ENCODE measurements at places on chromosomes 16 and 17.
A peak's percentile ranks its signal among the peaks of the same experiment; 100 is the strongest.

GRCh38 chr16:1906846-1907165 is 11.4 kb downstream of the HS3ST6 start:
- DNase-seq, result no peak

DNA sequence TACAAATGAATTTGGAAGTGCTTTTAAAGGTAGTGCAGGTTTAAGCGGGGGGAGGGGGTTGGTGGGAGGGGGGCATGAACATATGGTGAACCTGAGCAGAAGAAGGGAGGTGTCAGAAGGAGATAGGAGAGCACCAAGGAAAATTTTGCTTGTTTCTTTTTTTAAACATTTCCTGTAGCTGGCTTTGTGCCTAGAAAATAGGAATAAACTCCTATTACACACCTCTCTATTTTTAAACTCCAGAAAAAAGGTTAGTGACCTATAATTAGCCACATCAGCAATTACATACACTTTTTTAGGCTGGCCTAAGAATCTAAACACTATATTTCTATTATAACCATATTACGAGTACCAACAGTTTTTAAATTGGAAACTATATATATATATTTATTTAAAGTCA is 159.1 kb downstream of the SKAP1 start:
- no peak for DNase-seq

GRCh38 chr16:72198021-72198711 is 26.2 kb upstream of the PMFBP1 start:
- DNase-seq, result no peak

GRCh38 chr16:78034530-78034929 is 12.2 kb downstream of the CLEC3A start:
- no peak for DNase-seq

DNA sequence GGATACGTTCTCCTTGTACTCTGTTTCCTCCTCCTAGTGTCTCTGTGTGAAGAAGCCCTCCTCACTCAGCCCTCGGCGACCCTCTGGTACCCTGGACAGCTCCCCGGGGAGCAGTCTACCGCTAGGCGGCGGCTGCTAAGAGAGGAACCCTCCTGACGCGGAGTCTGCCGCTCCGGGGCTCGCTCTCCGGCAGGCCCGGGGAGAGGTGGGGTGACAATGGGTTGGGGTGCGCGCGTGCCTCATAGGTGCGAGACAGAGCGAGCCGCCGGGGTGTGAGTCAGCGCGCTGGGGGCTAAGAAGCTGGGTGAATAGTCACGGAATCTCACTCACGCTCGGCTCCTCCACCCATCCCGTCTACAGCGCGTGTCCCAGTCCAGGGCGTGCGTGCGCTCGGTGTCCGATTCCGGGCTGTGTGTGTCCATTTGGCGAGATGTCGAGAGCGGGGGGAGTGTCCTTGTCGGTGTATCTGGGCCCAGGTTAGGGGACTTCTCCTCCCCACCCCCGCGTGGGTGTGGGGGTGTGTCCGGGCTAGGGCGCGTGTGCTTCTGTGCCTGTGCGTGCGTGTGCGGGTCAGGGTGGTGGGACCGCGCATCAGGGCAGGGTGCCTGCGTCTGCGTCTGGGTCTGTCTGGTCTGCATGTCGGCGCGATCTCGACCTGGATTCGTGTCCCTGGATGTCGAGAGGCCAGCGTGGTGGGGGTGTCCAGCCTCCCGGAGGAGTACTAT is 577 bp upstream of the HS3ST2 start:
- peak; percentile 64 for DNase-seq

DNA sequence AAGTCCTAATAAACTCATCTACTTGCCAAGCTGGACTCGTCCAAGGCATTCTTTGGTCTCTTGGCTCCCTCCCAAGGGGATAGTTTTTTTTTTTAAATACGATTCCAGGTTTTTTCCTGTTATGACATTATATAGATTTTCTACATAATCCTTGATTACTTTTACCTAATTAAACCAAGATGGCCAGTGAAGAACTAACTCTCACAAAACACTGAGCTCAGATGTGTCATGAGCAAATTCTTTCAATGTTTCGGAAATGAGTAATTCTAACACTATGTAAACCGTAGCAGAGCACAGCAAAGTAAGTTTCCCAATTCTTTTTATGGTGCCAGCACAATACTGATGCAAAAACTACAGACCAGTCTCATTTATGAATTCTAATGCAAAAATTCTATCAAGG is 1.8 kb downstream of the ZNF23 start:
- DNase-seq, result no peak

DNA sequence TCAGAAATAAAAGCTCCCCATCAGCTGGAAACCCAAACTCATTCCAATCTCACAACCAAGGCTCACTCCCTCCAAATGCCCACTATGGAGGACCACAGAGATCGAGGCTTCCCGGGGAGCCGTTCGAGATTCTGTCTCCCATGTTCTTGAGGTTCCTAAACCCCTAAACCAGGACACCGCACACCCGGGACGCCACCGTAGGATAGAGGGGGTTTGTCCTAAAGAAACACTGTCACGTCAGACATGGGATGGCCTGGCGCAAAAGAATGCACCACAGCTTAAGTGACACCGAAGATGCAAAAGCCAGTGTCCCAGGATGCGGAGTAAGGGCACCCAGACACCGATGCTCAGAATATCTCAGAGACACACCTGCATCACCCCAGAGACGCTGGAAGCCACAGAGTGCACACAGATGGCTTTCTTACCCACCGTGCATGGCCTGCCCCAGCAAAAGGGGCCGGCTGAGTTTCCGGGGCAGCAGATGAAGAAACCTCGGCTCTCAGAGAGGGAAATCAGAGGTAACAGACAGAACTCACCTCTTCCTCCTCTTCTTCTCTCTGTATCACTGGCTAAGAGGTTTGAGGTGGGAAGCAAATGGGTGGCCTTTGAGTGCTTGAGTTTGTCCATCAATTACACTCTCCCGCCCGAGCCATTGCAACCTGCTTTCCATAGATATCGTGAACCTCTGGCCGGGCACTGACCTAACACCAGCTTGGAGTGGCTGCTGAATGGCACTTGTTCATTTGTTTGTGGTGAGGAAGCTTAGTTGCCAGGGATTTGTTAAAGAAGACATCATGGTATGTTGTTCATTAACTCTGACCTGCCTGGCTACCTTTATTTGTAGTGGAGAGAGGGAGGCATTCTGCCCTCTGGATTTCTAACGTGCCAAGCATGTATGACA is 65.1 kb upstream of the TNRC6C start:
- DNase-seq, result no peak

DNA sequence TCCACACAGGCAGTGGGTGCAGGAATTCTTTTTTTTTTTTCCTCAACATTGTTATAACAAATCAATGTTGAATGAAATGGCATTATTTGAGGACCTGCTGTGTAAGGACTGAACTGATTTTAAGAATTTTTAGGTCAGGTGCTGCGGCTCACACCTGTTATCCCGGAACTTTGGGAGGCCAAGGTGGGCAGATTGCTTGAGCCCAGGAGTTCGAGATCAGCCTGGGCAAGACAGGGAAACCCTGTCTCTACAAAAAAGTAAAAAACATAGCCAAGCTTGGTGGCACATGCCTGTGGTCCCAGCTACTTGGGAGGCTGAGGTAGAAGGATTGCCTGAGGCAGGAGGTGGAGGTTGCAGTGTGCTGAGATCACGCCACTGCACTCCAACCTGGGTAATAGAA is 12.4 kb downstream of the MPRIP start:
- no peak for DNase-seq

DNA sequence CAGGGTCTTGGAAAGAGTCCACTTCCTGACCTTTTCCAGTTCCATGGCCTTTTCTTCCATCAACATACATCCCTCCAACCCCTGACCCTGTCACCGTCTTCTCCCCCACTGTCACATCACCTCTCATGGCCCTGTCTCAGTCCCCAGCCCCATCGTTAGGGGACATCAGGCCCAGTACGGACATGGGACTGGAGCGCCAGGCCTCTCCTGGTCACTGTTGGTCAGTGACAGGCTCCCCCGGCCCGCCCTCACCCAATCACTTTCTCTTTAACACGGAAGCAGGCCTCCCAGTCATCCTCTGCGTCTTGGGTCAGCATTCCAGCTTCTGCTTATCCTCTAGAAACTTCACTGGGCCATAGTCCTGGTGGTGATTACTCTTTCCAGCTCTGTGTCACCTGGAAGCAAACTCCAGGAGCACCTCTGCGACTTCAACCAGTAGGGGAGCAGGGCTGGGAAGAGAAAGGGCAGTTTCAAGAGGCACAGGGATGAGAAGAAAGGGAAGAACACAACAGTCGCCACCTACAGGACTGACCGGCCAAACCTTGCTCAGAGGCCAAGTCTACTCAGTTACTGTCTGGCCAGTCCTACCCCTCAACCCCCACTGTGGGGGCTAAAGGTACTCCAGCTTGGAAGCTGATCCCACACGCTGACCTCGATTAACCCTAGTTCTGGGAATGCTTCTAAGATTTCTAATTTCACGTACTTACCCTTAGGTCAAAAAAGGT is 15.9 kb upstream of the ICAM2 start:
- DNase-seq, result no peak

DNA sequence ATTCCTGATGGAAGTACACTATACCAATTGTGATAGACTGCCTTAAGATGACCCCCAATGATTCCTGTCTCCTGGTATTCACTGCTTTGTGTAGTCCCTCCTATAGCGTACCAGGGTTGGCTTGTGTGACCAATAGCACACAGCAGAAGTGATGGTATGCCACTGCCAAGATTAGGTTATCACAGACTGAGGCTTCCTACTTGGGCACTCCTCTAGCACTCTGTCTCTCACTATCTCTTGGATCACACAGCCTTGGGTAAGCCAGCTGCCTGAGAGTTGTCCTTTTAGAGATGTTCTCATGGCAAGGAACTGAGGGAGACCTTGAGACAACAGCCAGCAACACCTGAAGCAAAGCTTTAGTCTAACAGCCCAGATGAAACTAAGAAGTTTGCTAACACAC is 12.7 kb upstream of the AMFR start:
- no peak for DNase-seq

DNA sequence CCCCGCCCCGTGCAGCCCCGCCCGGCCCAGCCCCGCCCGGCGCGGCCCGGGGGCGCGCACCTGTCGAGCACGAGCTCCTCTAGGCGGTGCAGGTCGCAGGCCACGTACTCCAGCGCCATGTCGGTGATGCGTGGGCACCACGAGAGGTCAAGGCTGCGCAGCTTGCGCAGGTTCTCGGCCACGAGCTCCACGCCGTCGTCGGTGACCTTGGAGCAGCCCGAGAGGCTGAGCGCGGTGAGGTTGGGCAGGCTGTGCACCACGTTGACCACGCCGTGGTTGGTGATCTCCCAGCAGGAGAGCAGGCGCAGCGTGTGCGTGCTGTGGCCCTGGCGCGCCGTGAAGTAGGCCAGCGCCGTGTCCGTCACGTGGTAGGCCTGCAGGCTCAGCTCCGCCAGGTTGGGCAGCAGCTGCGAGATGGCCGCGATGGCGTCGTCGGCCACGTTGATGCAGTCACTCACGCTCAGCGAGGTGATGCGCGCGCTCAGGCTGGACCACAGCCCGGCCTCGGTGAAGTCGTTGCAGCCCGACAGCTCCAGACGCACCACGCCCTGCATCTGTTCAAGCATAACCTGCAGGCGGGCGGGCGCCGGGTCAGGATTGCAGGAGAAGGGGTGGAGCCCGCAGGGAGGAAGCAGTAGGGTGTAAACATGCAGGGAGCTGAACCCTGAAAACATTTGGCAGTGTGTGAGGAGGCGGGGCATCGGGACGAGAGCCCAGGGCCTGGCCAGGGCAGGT is 5.3 kb upstream of the WDR24 start:
- DNase-seq, result no peak

DNA sequence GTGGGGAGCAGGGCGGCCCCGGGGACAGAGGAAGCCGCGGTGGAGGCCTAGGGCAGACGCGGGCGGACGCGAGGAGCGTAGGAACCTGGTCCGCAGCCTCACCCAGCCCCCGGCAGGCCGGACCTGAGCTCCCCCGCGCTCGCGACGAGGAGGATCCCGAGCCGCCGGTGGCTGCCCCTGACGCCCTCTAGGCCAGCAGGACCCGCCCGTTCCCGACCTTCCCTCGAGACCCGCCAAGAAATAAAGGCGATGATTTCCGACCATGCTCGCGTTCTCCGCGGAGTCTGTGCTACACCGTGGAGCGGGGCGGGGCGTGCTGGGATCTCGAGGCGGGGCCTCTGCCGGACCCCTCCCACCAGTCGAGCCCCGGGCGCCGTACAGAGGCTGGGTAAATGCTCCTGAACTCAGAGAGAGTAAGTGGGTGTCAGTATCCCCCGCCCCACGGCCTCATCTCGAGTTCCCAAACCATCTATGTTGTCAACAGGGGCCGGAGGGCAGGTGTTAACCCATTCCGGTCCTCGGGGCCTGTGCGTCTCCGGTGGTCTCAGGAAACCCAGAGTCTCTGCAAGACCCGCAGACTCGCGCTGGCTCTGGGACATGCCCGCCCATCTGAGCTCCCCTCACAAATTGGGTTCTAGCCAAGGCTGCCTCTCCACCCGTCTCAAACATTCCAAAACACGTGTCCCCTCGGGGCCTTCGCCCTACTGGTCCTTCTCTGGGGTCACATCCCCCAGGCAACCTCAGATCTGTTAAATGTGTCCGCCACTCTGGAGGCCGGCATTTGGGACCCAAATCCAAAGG is 13.7 kb downstream of the SYCE1L start:
- DNase-seq, result peak; percentile 29

DNA sequence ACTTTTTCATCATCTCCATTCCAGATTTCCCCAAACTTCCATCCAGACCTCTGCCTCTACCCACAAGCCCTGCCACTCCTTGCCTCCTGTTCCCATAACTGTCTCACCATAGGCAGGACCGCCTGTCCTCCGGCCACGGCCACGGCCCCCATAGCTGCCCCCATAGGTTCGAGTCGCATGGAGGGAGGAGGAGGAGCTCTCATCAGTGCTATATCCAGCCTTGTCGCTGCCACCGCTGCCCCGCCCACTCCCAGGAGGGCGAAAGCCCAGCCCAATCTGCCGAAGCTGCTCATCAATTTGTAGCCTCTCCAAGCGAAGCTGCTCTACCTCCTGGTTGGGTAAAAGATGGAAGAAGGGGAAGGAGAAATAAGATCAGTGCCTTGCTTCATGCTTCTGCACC is 3.4 kb upstream of the SOX15 start:
- DNase-seq, result no peak

- DNase-seq, result no peak
Observed at GRCh38 chr17:57407287-57408070, 151.2 kb downstream of the MSI2 start.

- DNase-seq, result no peak
Observed at GRCh38 chr17:73645050-73645871, 1.0 kb upstream of the SDK2 start.

Data from right renal cortex interstitium (tissue), 3 donors.